NCI-H524 treated with DMSO at 0.1 percent for 48 hours (cell line): ENCODE measurements at places on chromosomes 7 and 10.

DNA sequence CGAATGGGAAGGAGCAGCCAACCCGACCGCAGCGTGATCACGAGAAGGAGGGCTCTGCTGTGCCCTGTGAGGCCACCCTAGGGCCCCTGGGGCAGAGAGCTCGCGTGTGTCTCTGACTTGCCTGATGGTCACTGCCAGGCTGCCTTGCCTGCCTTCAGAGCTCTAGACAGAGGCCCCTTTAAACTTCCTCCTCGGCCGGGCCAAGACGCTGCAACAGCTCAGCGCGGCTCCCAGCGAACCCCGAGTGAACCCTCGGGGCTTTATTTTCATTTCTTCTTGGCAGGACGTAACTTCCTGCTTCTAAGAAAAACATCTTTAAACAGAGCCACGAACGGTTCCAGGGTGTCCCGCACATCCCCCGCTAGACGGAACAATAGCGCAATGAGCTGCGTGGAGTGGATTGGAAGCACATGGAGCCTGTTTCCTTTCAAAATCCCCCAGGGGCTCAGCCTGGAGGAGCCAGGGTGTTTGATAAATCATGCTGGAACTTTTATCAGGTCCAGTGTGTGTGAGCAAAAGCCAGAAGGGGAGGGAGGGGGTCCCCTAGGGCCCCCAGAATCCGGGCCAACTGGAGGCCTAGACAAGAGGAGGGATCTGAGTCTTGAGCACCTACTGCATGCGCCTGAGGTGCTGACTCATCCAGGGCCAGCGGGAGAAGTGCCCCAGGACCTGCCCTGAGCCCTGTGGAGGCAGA lies 134.1 kb upstream of the GDF10 start:
- DNase-seq = no peak

- DNase-seq = no peak
Observed at GRCh38 chr7:142940966-142941535, 1.8 kb downstream of the LLCFC1 start.

DNA sequence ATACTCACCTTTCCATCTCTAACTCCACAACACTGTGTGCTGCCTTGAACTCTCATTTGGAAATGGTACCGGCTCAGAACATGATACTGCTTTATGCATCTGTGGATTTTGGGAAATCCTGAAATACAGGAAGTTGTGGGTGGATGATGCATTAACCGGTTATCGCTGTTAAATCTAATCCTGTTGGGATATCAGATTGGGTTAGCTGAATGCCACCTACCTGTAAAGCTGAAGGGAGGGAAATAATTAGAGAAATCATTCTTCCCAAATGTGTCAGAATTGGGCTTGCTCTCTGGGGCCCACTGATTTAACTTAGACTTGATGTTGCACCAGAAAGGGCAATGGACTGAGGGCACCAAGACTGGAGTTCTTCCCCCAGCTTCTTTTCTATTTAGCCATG lies 54.0 kb downstream of the CH25H start:
- no peak for DNase-seq

DNA sequence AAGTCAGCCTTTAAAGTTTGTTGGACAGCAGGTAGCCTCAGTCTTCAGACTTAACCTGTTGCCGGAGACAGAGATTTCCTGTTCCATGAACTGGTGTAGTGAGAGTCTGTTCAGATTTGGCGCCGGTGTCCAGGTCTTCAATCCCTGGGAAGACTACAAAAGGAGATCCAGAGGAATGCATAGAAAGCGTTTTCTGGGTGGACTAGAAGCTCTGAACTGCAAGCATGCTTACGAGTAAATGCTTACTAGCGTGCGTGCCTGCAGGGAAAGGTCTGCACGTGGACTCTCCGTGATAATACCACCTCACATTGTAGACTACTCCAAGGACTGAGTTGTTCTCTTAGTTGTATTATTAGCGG lies 878 bp downstream of the GLRX3 start:
- no peak for DNase-seq

GRCh38 chr10:4212111-4212630 lies 427.2 kb upstream of the KLF6 start:
- DNase-seq = no peak

GRCh38 chr7:29287366-29287765 lies 92.8 kb downstream of the CHN2 start:
- DNase-seq = no peak
